ENCODE measurements at places on chromosomes 4 and X.

- no peak for DNase-seq
These were observed 70.4 kb upstream of the CITED1 start for GRCh38 chrX:72376124-72376523.

DNA sequence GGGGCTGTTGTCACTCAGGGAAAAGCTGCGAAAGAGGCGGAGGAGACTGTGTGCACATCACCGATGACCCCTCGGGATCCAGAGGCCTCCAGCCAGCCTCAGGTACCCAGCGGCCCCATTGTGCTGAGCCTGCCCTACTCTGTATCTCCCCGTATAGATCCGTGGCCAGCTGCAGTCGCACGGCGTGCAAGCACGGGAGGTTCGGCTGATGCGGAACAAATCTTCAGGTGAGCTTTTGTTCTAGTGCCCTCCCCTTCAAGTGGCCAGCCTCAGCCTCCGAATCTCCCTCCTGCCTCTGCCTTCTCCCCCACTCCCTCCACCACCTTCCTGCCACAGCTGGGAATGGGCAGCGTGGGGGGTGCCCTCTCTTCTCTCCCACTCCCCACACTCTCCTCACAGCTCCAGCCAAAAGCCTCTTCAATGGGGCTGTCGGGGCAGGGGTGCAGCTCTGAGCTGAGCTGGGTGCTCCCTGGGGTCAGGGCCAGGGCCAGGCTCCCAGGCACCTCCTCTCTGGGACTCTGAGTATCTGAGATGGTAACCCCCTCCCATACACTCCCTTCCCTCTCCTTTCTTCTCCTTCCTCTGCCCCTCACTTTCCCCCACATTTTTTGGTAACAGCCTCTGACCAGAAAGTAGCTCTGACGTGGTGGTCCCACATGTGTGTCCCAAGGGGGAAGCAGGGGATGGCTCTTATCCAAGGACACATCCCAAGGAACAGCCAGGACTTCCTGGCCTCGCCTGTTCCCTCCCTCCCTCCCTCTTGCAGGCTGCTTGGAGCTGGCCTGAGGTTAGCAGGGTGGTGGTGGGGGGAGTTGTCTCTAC is 20.4 kb upstream of the UBA1 start:
- DNase-seq = no peak

DNA sequence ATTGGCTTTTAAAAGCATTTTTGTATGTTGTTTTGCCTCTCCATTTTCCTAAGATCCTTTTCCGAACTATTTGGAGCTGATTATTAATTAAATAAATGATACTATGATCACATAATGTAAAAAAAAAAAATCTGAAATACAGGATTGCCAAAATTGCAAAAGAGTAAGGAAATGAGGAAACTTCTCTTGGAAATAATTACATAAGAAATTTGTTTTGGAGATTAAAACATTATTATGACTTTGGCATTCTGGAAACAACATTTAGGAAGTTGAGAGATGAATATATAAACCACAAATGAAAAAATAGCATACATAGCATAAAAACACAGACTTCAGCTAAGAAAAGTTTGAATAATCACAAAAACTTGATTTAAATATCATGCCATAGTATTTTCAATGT is 33.5 kb downstream of the PF4 start:
- no peak for DNase-seq

DNA sequence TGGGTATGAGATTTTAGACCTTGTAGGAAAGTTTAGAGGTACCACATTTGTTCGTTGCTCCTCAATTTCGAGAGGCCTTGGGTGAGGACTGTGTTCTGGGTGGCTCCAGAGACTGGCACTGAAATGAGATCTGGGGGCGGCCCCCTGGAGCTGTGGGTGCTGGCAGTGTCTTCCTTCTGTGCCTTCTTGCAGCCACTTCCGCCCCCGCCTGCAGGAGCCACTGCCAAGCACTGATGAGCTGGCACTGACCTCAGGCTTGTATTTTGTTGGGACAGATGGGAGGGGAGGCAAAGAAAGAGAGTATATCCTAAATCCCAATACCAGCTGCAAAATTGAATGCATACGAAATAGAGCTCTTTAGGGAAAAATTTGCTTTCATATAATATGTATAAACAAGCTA is 64.5 kb upstream of the CLDN34 start:
- DNase-seq = no peak

DNA sequence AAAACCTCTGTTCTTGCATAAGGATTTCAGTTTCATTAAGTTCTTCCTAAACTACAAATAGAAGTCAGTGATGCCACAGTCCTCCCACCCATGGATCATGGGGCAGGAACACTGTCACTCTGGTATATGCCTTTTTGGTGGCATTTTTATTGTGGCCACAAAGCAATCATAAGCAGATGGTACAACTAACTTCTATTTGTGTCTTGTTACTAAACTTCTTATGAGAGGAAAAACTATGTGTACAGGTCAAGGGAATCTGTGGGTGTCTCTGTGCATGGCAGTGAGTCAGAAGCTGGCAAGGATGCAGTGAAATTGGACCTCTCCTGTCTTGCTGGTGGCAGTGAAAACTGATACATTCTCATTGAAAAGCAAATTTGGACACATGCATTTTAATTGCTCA is 245.0 kb upstream of the GPC4 start:
- no peak for DNase-seq

DNA sequence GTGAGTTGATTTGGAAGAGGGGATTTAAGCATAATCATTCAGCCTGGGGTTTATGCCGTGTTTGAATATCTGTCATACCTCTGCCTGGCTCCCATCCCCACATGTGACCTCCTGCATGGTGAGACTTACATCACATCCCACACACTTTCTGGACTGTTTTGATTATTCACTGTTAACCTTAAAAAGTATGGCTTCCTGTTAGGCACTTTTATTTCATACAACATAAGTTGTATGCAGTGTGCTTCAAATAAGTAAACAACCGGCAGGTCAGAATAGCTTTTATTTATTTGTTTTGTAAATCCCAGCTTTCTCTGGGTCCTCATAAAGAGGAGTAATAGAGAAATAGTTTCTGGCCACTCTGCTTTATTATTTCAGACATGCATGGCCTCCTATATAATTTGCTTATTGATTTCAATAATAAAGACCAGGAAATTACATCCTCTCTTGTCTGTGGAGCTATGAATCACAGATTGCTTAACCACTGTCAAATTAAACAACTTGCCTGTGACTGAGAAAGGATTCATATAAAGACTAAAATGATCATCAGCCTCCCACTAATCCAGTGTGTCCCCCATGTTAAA is 376.8 kb upstream of the ZFP42 start:
- DNase-seq = no peak

GRCh38 chr4:97994765-97995465 is 148.4 kb downstream of the STPG2 start:
- no peak for DNase-seq
